ENCODE measurements at places on chromosomes 16 and 17.

DNA sequence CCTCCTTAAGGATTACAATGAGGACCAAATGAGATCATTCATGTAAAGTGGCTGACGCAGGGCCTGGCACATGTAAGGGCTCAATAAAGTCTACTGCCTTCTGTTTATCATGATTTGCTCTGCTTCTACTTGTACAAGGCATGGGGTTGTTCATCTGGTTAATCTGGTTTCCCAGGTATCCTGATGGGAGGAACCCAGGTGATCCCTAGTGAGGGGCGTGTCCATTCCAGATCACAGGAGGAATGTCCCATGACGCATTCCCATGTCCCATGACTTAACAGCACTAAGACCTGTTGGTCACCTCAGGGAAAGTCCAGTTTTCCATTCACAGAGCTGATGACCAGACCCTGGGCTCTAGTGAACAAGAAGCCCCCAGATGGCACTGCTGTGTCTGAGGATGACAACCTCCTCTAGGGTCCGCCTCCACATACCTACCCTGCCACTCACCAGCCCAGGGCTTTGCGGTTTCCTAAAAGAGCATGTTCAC is 11.5 kb upstream of the TPPP3 start:
- no peak for DNase-seq

GRCh38 chr17:1220346-1220745 is 40.6 kb upstream of the ABR start:
- no peak for DNase-seq

GRCh38 chr17:38569701-38570512 is 35.8 kb downstream of the SRCIN1 start:
- no peak for DNase-seq

GRCh38 chr16:53435066-53435688 is 906 bp downstream of the RBL2 start:
- peak; percentile 24 for DNase-seq

DNA sequence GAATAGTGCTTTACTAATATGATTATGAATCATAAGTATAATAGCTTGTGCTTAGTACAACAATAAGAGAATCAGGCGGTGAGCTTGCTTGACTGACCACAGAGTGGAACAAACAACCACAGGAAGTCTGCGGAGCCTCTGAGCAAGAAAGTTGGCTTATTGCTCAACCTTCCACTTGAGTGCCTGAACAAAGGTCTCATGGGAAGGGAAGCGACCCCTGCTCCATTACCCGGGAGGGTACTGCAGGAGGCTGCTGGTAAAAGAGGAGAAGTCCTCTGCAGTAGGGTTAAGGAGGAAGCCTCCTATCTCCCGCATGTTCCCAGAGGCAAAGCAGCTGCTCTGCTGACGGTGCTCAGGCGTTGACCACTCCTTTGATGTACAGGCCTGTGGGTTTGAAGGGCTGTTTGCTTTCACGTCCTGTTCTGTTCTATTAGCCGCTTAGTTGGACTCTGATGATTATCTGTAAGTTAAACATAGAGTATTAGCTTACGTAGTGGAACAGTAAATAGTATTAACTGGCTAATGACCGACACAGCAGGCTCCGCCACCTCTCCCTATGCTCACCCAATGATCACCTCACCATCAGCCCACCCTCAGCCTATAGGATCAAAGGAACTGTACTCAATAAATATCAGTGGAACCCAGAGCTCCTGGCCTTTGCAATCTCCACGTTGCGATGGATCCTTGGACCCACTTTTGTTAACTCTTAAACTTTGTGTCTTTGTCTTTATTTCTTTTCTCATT is 17.5 kb downstream of the ALOX15B start:
- DNase-seq, result peak; percentile 30

GRCh38 chr16:78804058-78804735 is 704.7 kb downstream of the WWOX start:
- DNase-seq, result no peak

DNA sequence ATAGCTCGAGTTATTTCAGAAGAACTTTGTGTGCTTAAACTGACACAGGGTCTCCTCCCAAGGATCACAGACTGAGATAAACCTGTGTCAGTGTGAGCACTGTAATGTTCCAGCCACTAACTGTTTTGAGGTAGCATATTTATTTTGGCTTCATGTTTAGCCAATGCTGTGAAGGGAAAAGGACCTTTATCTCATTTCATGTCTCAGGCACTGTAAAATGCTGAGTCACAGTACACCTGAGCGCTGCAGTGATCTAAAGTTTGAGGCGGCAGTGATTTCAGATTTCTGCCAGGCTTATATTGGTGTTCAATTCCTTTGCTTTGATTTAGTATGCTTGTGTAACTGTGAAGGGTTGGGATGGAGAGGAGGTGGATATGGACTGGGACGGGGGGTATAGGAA is 3.1 kb upstream of the DNAJA2 start:
- DNase-seq, result no peak

DNA sequence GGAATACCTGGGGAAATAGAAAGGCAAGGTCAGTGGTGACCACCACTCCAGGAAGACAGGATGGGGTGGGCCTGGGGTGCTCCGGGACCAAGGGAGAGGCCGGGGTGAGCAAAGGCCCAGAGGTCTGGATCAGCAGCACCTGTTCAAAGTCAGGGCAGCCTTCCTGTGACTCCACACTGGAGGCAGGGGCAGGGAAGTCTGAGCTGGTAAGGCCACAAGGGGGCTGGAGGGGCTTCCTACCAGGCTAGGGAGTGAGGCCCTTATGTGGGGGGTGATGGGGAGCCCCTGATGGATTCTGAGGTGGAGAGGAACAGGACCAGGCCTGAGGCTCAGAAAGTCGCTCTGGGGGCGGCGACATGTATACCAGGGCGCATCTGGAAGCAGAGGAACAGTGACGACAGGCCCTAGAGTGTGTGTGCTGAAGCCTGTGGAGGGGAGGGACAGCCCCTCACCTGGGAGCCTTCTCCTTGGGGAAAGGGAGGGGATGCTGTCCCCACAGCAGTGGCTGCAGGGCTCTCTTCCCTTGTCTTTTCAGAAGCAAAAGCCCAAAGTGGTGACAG is 3.7 kb downstream of the C16orf78 start:
- no peak for DNase-seq

GRCh38 chr17:49677134-49677932 is 564 bp downstream of the SPOP start:
- peak; percentile 96 for DNase-seq

DNA sequence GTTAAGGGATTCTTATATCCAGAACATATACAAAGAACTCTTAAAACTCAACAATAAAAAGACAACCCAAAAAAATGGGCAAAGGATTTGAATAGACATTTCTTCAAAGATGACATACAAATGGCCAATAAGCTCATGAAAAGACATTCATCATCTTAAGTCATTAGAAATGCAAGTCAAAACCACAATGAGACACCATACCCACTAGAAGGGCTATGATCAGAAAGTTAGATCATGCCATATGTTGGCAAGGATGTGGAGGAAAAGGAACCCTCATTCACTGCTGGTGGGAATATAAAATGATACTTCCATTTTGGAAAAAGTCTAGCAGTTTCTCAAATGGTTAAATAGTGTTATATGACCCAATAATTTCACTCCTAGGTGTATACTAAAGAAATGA is 9.4 kb downstream of the PLD6 start:
- DNase-seq, result no peak

- no peak for DNase-seq
Observed at GRCh38 chr16:12548270-12548983, 255.3 kb downstream of the CPPED1 start.

DNA sequence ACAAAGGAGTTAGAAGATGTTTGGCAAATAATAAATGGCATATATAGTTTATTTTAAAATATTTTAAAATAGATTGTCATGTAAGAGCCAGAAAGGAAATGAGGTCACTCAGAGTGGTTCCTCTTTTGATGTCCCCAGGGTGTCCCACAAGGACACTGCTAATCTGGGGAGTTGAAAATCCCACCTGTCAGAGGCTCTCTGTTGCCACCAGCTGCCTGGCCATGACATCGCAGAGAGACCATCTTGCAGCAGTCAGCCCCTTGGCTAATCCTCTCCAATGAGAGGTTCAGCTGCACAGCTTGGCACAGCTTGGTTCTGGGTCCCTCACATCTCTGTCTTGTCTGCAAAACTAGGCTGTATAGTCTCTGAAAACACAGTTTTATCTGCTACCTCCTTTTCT is 11.0 kb upstream of the RBFOX1 start:
- DNase-seq, result no peak

GRCh38 chr16:2603165-2604015 is 65.6 kb downstream of the PDPK1 start:
- peak; percentile 84 for DNase-seq

DNA sequence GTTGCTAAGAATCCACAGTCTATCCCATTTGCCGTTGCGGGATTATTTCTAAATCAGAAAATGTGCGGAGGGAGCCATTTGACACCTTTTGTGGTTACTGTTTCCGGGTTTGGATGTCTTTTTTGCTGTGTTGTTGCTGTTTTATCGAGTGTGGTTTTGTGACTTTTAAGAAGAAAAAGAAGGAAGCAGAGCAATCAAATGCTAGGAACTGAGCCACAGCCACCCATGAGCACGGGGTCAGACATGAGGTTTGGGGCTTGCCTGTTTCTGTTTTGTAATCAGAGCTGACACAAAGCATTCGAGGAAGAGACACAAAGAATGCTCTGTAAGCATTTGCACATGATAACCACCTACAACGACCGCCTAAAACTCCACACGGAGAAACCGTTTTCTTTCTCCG is 53.1 kb upstream of the CHMP6 start:
- no peak for DNase-seq

GRCh38 chr16:85357323-85357722 is 245.1 kb upstream of the CIBAR2 start:
- DNase-seq, result no peak

- DNase-seq, result no peak
Observed at GRCh38 chr16:28537076-28537475, 1.7 kb downstream of the NUPR1 start.

DNA sequence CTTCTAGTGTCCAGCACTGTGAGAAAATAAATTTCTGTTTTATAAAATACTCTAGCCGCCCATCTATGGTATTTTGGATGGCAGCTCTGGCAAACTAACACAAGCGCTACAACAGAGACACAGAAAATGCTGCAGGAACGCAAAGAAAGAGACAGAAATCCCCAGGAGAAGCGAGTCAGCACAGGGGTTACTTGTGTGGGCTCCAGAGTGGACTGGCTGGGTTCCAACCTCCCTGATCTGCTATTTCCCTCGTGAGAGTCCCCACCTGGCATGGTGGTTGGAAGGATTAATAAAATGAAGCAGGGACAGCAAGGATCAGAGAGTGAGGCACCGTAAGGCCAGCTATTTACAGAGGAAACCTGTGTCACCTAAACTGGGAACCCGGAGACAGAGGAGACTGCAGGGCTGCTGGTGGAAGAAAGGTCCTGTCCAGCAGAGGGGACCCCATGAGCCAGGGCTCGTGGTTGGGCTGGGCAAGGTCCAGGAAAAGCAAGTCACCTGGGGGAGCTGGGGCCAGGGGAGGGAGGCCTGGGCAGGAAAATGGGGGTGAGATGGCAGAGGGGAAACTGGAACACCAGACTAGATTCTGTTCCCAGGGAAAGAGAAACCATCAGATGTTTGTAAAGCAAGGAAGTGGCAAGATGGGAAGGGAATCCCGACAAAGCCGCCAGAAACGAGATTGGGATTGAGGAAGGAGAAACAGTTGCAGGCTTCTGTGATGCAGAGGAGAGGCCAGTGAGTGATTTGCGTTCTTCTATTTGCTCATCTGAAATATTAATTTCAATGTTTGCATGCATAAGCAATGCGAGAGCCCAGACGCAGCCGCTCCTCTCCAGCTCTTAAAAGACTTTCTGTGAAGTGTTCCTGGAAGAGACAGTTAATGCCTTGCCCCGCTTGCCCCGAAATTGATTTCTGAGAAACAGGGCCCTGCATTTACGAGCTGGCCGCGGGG is 63.0 kb upstream of the TEKT3 start:
- DNase-seq, result no peak

GRCh38 chr17:61057257-61057656 is 342.4 kb upstream of the TBX2 start:
- no peak for DNase-seq

GRCh38 chr17:44794851-44795413 is 35.2 kb downstream of the GJC1 start:
- no peak for DNase-seq

GRCh38 chr17:19288453-19288852 is 51.3 kb downstream of the EPN2 start:
- DNase-seq, result no peak

- no peak for DNase-seq
Observed at GRCh38 chr16:86960266-86960665, 356.9 kb downstream of the C16orf95 start.

- DNase-seq, result no peak
Observed at GRCh38 chr16:56211435-56211981, 20.2 kb downstream of the GNAO1 start.

- DNase-seq, result no peak
Observed at GRCh38 chr16:78786635-78787034, 687.2 kb downstream of the WWOX start.

DNA sequence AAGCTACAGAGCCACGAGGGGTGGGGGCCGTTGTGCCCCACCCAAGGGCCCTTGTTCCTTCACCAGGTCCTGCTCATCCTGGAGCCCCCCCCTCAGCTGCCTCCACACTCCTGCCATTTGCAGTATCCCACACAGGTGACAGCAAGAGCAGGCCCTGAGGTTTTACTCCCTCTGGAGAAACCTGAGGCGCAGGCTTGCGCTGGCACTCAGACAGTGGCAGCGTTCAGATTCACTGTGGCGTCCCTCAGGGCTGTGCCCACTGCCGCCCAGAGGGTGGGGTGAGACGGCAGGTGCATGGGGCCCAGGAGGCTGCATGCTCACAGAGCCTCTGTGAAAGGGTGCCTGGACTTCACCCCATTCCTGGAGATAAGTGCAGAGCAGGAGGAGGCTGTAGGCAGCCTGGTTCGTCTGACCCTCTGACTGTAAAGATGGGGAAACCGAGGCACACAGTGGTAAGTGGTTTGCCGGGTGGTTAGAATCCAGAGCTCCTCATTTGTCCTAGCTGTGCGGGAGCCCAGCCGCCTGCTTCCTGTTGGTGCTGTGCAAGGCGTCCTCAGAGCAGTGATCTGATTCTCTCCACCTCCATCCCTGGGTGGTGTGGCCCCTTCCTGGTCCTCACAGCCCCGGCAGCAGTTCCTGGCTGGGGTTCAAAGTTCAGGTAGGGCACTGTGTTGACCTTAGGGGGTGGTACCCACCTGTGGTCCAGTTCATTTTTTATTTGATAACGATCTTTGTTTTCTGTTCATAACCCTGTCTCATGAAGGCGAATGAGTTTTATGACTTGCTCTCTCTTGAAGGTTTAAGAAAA is 1.6 kb downstream of the SPIRE2 start:
- DNase-seq, result no peak

- no peak for DNase-seq
Observed at GRCh38 chr16:87860553-87861299, 8.6 kb downstream of the SLC7A5 start.

GRCh38 chr16:87160234-87160636 is 157.0 kb downstream of the C16orf95 start:
- no peak for DNase-seq

DNA sequence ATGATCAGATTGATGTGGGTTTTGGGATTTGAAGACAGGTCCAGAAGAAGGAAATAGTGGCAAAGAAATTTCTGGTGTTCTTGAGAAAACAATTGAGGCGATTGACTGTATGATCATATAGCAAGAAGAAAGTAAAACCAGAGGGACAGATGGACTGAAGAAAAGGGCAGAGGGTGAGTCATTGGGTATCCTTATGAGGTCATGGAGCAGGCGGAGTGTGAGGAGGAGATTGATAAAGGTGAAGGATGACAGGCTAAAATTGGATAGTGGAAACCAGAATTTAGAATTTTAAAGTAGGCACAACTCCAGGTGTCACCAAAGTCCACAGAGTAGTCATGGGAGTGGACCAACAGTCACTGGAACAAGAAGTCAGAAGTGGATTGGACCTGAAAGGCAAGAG is 1.4 kb upstream of the KRT28 start:
- DNase-seq, result no peak
